ENCODE measurements at places on chromosomes 6 and 20. TPM values are rescaled to one million over a fixed set of nuclear protein-coding genes. Genes with fewer than 3 reads are reported as not detected.

Gene SCGN
- total RNA-seq, result not detected

Gene TMEM151B
- total RNA-seq, result not detected

Gene PDRG1
- total RNA-seq, result 18.0 TPM

Gene ATP6V1G2
- 0.19 TPM for total RNA-seq

Gene DUSP22
- 37.9 TPM for total RNA-seq

Gene NKX2-2
- total RNA-seq, result not detected

Gene TRERF1
- total RNA-seq, result 9.5 TPM

Gene SLC17A3
- not detected for total RNA-seq

Gene ACAT2
- 55.9 TPM for total RNA-seq

All from airway epithelial cell (primary cell).